Muscle of leg (tissue), 16 donors: ENCODE measurements at places on chromosomes 5 and 9. TPM values are rescaled to one million over a fixed set of nuclear protein-coding genes. Genes with fewer than 3 reads are reported as not detected.

DNA sequence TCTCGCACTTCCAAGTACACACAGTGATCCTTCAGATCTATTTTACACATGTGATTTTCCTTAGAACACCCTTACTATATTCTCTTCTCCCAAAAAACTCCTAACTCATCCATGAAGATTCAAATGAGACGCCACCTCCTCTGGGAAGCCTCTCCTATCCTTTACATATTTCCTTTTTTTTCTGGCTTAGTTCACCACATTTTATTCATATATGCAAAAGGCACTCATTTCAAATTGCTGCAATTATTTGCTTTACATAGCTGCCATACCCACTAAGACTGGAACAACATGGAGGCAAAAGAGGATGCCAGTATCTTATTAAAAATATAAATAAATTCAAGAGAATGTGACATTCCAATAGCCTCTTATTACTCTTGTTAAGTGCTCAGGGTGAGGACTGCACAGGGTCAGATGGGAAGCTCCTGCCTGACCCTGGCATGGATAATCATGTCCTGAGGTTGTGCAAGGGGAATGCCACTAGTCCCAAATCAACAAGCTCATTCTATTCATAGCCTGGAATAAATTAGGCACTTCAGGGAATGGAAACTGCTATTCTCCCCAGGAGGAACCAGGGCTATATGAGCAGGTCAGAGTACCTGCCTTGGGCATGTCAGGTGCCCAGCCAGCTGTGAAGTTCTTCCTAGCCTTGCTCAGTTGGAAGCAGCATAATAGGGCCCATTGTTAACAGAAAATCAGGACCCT, 262.9 kb downstream of the FBXL17 start:
- DNase-seq: no peak

GRCh38 chr5:122924719-122925395, 79.4 kb downstream of the SNX24 start:
- no peak for DNase-seq

DNA sequence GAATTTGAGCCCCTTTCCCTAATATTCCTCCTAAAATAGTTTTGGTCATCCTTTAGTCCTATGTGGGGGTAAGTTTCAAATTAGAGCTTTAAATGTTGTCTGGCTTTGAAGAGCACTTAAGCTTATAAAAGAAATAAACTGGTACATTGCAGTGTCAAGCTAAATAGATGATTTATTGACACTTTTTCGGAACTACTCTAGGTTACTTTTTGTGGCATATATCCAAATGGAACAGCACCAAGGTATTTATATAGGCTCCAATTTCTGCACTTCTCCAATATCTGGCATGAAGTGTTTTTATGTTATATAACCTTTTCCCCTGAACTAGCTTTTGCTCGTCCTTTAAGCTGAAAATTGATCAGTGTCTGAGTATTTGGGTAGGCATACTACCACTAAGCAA, 402.5 kb downstream of the NFIB start:
- no peak for DNase-seq

LCN9 gene
- not detected for polyA plus RNA-seq

- no peak for DNase-seq
These were observed 102.5 kb downstream of the ST8SIA4 start for GRCh38 chr5:100800562-100800961.

DNA sequence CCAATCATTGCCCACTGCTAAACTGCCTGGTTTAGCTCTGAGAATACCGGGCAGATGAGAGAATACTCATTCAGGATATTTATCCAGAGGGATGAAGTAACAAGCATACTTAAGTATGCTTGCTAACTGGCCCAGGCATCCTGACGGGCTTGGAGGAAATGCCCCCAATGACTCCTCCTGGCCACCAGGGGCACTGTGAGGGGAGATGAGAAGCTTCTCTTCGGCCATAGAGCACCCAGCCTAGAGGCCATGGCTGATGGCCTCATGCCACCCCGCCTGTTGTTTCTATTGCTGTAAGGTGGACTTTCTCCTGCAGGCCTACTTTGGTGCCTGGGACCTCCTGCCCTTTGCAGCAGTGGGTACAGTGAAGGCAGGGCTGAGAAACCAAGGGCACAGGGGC, 134.5 kb upstream of the FSTL4 start:
- DNase-seq: no peak
